NCI-H187 treated with DMSO at 0.1 percent for 48 hours (cell line): ENCODE measurements at places on chromosomes 4 and X.

DNA sequence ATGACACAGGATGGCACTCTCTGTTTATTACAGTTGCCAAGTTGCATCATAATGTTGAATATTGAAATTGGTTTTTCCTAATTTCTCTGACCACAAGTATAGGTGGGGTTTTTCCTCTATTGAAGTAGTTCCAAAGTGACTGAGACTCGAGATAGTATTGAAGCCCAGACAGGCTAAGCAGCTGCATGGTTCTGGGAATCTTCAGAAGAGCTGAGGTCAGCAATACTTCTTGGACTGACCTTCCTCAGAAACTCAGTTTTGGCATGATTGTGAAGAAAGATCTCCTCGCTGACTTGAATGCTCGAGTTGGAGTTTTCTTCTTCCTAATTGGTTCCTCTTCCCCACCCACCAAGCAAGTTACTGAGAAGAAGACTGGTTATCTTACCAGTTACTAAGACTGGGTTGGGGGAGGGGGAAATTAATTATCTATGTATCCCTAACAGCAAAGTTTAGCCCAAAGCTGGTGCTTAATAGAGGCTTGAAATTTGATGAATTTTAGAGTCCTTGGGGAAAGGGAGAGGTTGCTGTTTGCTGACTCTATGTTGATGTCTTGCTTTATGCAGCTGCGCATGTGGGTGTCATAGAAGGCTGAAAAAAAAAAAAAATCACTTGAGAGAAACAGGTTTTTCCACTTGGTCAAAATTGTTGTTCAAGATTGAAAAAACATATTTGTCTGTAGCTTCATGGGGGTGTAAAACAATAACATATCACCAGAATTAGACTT is 91.1 kb downstream of the P2RY10 start:
- DNase-seq: no peak

- no peak for DNase-seq
Observed at GRCh38 chrX:109890910-109891502, 111.9 kb upstream of the TMEM164 start.

DNA sequence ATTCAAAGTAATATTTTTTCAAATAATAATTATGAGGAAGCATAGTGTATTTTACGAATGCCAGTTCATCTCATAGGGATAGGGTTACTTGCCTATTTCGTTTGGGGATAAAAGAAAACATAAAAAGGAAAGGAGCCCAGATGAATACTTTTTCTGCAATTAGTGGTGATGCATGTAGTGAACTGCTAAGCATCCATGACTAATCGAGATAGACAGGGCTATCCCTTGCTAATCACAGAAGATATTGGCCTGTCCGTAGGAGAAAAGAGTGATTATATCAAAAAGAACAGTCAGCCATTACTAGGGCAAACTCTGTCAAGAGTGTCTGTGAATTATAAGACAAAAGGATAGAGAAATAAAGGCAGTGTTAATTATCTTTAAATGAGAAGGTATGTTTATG is 746.1 kb downstream of the C4orf33 start:
- DNase-seq: no peak

- no peak for DNase-seq
Observed at GRCh38 chr4:82508806-82509428, 52.9 kb downstream of the TMEM150C start.

DNA sequence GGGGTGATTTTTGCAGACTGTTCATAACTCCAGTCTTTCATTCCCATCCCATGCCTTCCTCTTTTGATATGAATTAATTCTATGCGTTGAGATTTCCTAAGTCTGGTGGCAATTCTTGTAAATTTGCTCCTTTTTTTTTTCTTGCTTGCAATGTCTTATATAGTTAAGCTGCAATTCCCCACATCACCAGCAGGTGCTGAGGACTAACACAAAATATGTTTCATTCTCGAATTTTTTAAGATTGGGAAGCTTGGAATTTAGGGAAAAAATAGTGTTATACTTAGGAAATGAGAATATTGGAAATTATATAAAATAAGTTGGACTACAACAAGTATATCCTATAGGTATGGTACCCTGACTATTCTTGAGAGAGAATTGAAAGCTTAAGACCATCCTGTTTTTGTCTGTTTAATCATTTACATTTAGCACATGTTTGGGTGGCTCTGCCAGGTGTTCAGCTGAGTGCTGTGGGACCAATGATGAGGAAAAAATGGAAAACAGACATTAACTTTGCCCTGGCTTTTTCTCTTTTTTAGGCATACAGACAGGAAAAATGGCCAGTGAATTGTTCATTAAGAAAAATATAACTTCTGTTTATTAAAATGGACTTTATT is 30.2 kb downstream of the AFF2 start:
- DNase-seq: no peak

DNA sequence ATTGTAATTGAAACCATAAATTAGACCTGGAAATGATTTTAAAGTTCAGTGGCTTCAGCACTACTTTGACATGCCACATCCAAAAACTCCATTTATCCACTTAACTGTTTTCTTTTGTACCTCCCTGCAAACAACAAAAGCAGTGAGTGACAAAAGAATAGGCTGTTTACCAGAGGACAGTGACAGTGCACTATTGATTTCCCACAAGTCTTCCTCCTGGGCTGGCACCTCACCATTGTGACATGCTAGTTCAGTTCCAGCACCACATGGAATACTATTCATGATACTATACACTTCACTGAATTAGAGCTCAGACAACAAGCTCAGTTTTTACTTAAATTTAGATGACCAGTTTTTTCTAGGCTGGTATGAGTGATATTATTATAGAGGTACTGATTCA is 29.3 kb downstream of the MOSPD2 start:
- DNase-seq: no peak
